Activated B cell treated with CpG ODN at 0.5 μM for 24 hours (primary cell): ENCODE measurements at places on chromosomes 3 and 15. TPM values are rescaled to one million over a fixed set of nuclear protein-coding genes. Genes with fewer than 3 reads are reported as not detected.

DNA sequence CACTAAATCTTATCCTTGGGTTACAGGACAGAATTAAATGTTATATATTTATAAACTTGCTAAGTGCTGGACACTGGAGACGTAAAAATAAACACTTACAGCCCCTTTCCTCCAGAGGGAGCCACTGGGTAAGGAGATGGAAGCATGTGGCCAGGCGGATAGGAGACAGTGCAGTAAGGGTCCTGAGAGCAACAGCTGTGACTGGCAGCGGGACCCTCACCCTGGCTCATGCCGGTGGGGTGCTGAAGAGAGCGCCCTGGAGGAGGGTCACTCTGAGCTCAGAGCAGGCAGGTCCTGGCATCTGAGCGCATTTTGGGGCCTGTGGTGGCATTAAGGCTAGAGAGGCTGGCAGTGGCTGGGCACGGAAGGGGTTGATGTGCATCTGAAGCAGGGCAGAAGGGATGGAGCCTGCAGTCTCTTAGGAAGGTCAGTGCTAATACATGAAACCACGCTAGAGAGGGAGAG lies 16.0 kb downstream of the SEC61A1 start:
- DNase-seq: no peak

GRCh38 chr3:150874666-150875219 lies 30.5 kb downstream of the MINDY4B start:
- no peak for DNase-seq

DNA sequence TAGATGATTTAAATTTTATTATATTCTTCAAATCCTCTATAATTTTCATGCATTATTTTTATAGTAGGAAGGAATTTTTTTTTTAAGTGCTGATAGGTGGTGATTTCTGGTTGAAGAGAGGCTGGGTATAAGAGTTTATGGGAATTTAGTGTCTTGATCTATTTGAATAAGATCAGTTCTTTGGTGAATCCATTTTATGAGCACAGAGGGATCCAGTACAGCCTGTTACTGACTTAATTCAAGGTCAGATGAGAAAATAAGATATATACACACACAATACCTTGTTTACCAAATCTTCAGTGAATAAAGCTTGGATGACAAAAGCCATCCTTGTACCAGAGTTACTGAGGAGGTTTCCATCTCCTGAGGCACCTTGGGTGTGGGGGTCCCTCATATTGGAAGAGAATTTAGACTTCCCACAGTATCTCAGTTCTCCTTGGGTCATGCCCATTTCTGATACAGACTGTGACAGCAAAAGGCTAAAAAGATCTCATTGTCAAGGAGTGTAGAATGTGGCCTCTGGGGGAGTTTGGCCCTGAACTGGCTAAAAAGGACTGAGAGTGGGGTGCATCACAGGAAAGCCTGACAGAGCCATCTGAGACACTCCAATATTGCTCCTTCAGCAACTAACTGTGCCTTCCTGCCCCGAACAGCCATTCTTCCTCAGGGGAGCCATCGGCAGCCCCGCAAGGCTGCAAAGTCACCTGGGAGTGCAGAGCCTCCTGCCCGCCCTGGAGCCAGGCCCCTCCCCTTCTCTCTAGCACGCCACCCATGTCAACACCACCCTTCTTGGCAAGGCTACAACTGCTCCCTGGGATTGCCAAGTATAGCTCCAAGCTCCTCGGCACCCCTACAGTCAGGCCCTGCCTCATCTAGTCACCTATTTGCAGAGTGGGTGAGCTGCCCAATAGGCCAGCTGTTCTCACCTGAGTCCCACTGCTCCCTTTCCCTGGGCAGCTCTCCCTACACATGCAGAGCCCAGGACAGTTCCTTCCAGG lies 43.1 kb upstream of the HACD2 start:
- DNase-seq: no peak

DNA sequence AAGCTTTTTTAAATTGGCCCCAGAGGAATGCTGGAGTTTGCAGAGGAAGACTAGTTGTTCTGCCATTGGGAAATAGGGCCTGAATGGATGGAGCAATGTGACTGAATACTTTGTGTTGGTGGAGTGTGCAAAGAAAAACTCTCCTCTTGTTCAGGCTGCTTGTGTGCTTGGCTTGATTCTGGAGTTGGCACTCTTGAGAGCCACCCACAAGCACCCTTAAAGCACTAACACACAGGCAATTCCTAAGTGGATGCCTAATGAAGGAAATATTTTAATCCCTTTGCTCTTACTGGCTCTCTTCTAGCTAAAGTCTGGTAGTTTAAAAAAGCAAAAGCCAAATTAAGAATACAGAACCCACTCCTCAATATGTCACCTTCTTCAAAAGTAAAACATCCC lies 304.4 kb upstream of the C2CD4B start:
- no peak for DNase-seq

DNA sequence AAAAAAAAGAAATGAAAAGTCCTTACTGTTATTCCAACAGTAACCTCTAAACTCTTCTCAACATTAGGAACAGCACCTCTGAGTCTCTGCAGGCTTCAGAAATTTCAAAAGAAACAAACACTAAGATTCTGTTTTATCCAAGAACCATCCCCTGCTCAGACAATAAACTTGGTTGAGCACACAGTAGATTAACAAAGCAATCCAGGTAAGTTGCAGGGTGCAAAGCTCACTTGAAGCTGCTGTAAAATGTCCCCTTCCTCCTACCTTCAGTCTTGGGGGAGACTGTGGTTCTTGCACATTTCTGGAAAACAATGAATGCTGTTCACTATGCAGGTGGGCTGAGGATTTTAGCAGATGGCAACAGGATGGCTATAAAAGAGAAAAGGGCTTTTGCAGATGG lies 484.1 kb downstream of the IGSF11 start:
- DNase-seq: no peak

- no peak for DNase-seq
These were observed 15.2 kb downstream of the SLC2A2 start for GRCh38 chr3:171011109-171011872.

- DNase-seq: no peak
These were observed 59.5 kb downstream of the ERC2 start for GRCh38 chr3:56408761-56409196.

DNA sequence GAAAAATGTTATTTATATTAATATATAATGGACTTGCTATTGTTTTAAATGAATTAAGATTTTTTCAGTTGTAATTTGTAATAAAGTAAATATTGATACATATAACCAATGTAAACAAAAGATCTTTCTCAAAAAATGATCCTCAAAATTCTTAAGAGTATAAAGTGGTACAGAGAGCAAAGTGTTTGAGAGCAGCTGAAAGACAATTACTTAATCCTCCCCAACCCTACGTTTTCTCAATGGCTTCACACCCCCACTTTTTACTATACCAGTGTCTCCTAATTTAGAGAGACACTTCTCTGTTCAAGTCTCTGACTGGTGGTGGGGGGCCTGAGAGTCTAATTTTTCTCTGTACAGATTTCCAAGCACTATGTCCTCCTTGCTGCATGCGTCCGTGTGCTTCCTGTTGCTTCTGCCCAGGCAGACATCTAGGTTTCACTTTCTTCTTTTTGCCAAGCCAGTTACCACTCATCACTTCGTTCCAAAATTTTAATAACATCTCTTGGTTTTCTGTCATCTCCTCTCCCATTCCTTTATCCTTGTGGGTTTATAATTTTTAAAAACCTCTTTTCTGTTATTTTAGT lies 276.3 kb upstream of the DNAJC19 start:
- DNase-seq: no peak

GRCh38 chr3:14845180-14845579 lies 26.4 kb downstream of the FGD5 start:
- no peak for DNase-seq

- no peak for DNase-seq
These were observed 16.1 kb upstream of the GCNT3 start for GRCh38 chr15:59595434-59595915.

DNA sequence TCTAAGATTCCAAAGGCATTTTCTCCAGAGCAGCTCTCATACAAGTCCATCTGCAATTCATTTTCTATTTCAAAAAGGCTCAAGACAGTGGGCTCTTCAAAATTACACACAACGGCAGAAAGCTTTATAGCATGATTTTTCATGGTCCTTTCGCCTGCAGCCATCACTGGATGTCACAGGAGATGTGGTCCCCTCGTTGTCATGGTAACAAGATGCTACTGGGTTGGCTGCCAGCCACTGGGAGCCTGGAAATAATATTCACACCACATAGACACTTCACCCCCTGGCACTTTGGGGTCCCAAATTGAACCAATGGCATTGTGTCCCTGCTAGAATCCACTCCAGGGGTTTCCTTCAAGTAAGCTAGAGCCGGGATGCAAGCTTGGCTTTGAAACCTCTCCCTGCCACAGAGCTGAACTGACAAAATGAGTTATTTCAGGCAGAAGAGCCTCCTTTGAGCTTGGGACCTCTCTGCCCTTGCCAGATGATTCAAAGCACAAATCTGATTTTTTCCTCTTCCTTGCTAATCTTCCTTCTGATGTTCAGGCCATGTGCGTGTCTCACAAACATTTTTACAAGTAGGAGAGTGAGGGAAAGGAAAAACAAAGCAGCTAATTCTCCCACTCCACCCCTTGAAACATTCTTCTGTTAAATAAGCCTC lies 512.6 kb upstream of the ADAMTS9 start:
- DNase-seq: no peak

DNA sequence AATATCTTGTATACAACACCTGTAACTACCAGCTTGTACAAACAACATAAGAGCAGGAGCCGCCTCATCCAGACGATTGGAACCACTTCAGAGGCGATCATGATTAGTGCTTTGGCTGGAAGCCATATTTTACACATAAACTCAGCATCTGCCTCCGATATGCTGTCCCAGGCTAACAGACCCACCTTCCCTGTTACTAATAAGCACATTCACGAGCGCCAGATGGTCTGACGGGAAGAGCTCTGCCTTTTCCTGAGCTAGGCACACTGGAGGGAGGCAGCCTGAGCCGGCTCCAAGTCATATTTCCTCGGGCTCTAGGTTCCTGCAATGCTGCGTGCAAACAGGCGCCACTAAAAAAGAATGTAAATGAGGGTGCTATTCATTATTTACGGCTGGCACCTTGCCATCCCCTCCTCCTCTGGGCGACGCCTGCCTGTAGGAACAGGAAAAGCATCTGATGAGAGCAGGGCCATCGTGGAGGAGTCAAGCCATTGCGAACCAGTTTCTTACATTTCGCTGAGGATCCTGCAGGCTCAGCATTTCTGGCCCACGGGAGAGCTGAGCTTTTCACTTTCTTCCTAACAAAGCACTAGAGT lies 98.2 kb downstream of the ANXA2 start:
- DNase-seq: no peak

GRCh38 chr3:48400824-48401433 lies 28.9 kb downstream of the FBXW12 start:
- peak; percentile 24 for DNase-seq

GRCh38 chr3:58157700-58158099 lies 53.1 kb downstream of the DNASE1L3 start:
- DNase-seq: no peak

DNA sequence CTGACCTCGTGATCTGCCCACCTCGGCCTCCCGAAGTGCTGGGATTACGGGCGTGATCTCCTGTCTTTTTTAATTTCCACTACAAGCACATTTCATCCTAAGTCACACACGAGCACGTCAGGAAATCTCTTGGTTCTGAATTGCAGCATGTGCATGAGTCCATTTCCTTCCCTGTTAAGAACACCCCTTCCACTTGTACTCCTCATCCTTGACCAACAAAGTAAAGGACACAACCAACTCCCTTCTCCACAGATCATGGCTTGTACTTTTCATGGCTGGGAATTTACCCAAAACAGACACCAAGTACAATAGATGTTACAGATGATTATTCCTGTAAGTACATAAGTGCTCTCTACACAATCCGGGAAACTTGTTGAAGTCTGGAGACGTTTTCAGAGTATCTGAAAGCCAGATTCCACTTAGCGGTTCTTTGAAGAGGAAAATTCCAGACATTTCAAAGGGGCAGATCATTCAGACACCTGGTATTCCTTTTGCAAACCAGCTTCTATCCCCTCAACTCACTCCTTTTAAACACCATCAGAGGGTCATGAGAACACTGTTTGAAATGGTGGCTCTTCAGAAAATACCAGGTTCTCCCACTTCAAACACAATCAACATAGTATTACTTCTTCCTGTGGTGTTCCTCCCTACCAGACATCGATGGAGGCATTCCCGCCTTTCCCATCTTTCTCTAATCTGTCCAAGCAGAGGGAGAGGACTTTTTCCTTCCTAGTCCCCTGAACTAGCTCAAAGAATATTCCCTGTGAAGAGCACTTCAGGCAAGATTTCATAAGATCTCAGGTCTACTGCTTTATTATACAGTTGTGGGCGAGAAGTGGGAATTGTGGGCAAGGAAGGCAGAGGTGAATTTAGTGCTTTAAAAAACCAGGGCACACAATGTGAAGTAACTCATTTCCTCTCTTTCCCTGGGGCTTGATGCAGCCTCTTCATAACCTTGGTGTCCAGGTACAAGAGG lies 80.1 kb upstream of the TSC22D2 start:
- no peak for DNase-seq

DNA sequence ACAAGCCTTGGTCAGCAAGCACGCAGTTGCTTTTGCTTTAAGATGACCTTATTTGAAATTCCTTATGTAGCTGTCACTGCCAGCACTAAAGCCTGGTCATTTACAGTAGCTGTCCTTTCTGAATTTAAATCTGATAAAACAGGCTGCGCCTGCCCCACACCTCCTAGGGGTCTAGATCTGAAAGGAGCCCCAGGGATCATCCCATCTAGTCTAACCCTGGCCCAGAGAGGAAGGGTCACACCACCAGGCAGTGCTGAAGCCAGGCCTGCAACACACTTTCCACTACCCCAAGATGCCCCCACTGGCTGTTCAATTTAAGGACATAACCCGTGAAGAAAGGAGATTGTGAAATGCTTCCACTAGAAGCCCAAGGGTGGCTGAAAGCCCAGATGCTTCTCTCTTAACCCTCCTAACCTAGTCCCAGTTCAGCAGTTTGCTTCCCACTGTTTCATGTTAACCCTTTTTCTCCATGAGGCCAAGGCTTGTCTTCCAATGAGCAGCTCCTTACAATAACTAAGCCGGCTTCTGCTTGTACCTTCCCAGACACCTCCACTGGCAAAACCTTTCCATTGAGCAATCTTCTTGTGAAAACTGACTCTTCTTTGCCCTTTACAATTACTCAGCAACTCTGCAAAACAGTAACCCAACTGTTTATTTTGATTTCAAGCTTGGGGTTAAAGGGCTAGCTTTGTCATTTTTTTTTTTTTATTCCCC lies 198.9 kb upstream of the LPP start:
- DNase-seq: no peak

MDFIC2 gene
- total RNA-seq: not detected in 2 replicates

ISLR2 gene
- total RNA-seq: not detected in 2 replicates

AADAC gene
- not detected in 2 replicates for total RNA-seq

CNOT10 gene
- total RNA-seq: 48.0 and 55.5 TPM in 2 replicates

SAMMSON gene
- total RNA-seq: not detected in 2 replicates

FBLN2 gene
- 1.3 and 1.6 TPM in 2 replicates for total RNA-seq

GRM2 gene
- total RNA-seq: 0.58 and 1.4 TPM in 2 replicates
